ENCODE measurements at places on chromosomes 1 and 21.

GRCh38 chr1:242240077-242240476 is 241.2 kb upstream of the MAP1LC3C start:
- no peak for DNase-seq

DNA sequence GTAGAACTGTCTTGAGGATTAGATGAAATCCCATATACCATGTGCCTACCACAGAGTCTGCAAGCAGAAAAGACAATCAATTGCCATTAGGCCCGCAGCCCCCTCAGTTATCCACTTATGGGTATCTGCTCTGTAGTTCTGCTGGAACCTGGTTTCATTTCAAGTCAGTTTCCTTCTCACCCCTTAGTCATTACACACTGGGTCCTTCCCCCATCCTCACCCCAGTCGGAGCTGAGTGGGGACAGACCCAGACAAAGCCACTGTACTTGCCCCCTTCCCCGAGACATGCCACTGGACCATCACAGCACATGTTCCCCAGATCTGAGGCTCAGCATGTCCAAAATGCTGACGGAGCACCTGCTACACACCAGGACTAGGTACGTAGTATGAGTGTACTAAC is 21.2 kb downstream of the PGLYRP3 start:
- no peak for DNase-seq

GRCh38 chr1:248842781-248843331 is 4.8 kb downstream of the ZNF672 start:
- DNase-seq, result no peak

GRCh38 chr1:151024540-151025146 is 11.7 kb upstream of the BNIPL start:
- peak; percentile 55 for DNase-seq

DNA sequence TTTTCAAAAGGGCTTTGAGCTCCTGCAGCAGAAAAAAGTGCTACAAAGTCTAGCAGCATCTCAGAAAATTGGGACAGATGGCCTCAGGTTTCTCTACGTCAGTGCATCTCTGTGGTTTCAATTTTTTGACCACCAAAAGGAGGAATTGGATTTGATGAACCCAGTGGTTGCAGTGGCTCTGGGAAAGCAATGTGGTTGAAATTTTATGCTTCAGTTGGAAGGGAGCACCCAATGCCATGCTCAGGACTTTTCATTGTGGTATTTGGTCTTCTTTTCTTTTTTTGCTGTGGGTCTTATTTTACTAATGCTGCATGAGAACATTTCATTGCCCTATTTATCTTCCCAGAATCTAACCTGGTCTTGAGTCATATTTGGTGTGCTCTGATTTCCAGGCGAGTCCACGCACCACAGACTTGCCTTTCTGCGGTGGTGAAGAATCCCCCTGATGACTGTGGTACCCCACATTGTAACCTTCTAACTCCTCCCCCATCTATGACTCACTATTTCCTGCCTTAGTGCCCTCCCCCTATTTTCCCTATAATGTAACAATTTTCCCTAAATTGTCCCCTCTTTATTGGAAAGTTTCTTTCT is 56.7 kb downstream of the S1PR1 start:
- DNase-seq, result no peak

DNA sequence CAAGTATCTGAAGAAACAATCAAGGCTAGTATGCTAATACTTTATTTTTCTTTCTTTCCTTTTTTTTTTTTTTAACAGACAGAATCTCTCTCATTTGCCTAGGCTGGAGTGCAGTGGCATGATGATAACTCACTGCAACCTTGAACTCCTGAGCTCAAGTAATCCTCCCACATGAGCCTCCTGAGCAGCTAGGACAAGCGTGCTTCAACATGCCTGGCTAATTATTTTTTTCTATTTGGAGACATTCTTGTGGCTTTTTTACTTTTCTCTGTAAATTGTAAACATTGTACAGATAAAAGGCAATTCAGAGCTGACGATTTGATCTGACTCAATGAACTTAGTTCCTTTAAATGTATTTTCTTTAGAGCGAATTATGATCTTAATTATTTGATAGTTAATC is 41.4 kb downstream of the CCDC18 start:
- DNase-seq, result no peak

GRCh38 chr1:223074445-223075300 is 68.4 kb downstream of the TLR5 start:
- no peak for DNase-seq

GRCh38 chr1:2095981-2096736 is 45.9 kb downstream of the PRKCZ start:
- DNase-seq, result no peak

- DNase-seq, result no peak
These were observed 114.3 kb downstream of the TGFB2 start for GRCh38 chr1:218459450-218459849.

- peak; percentile 28 for DNase-seq
These were observed at the start of gene S100A11 for GRCh38 chr1:152036267-152037216. Gene S100A11, minus strand, starts transcription at chr1:152037004. Its CDS starts 89 bp downstream, at chr1:152036915.

DNA sequence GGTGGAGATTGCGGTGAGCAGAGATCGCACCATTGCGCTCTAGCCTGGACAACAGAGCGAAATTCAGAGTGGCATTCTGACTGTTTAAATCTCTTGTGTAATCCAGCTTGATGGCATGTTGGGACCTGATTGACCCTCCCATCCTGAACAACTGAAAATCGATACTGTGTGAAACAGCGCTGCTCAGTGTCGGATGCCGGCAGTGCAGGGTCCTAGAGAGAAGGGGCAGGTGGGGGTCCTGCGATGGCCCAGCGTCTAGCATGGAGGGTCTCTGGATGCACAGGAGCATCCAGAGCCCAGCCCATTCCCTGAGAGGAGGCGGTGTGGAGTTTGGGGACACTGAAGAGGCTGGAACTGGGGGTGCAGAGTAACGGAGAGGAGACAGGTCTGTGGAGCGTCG is 15.8 kb downstream of the AGT start:
- no peak for DNase-seq

DNA sequence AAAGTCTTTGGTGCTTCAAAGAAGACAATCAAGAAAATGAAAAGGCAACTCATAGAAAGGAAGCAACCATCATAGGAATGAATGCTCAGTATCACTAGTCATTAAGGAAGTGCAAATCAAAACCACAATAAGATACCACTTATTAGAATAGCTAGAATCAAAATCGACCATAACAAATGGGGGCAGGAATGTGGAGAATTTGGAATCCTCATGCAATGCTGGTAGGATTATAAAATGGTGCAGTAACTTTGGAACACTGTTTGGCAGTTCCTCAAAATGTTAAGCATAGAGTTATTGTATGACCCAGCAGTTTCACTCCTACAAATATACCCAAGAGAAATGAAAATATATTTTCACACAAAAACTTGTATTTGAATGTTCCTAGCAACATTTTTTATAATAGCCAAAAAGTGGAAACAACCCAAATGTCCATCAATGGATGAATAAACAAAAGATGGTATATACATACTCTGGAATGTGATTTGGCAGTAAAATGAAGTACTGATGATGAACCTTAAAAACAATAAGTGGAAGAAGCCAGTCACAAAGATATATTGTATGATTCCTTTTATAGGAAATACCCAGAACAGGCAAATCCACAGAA is 105.6 kb downstream of the MIS18A start:
- no peak for DNase-seq

DNA sequence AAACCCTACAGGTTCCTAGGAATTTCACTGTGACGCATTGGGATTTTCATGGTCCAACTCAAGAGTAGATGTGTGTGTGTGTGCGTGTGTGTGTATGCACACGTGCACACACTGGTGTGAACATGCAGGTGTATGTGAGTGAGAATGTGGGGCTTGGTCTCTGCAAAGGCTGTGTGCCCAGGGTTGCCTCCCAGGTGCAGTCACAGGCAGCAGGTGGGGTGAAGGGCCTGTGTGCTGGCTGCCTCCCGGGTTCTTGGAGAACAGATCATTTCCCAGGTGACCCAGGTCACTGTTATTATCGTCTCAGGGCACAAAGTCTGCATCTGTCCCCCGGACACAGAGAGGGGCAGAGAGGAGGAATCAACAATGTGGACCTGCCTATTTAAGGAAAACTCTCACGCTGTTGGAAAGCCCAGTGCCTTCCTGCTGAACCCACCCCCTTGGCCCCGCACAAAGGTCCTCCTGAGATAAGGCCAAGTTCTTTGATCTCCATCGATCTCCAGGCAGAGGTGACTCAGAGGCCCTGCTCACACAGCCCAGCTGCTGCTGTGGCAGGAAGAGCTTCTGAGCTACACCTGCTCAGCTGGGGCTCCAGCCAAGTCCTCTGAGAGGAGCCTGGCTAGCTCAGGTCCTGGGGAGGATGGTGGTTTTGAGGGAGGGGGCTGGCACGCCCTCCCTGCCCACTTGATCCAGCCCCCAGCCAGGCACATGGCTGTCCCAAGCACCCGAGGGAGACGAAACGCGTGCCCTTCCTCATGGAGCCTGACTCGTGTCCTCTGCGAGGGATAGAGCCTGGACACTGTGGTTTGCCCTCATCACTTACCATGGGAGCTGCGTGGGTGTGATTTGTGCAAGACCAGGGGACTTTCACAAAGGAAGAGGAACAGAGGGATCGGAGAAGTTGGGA is 134.0 kb upstream of the ARHGEF16 start:
- DNase-seq, result no peak

- DNase-seq, result no peak
These were observed 3.2 kb upstream of the AVPR1B start for GRCh38 chr1:206120406-206120805.

GRCh38 chr1:44553771-44554170 is 120.5 kb downstream of the TMEM53 start:
- DNase-seq, result no peak

DNA sequence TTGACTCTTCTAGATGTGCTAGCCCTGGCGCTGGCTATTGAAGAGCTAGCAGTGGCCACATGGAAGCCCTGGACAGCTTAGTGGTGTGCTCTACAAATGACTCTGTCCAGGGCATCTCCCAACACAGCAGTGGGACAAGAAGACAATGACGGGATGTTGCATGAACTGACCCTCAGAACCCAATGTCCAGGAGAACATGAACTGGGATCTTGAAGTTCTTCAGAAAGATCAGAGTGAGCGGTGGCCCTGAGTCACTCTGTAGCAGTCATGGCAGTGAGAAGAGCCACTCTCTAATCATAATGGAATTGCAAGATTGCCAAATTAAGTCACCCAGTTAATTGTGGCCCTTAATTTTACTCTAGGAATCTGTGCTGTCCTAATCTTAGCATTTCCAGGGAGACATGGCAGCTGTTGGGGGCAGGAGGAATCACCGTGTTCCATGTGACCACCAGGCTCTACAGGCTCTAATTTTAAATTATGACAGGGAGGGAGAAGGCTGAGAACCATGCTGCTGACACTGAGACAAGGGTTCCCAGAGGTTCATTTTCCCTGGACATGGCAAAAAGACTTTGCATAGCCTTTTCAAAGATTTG is 10.2 kb upstream of the OBSCN start:
- DNase-seq, result no peak
